Panc1 (cell line): ENCODE measurements at places on chromosomes 4 and X.
A peak's percentile ranks its signal among the peaks of the same experiment; 100 is the strongest.

DNA sequence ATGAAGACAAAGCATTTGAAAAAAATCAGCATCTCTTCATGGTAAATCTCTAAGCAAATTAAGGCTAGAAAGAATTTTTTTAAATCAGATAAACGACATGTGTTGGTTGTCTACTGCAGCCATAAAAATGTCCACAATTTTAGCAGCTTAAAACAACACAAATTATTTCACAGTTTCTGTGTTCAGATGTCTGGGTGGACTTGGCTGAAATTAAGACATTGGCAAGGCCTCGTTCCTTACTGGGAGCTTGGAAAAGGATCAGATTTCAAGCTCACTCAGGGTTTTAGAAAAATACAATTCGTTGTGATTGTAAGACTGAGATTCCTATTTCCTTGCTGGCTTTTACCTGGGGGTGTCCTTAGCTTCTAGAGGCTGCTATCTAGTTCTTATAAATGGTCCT is 1470.6 kb downstream of the PCDH19 start:
- DNase-seq, result no peak

- DNase-seq, result no peak
These were observed 127.2 kb downstream of the UBE2K start for GRCh38 chr4:39825090-39825489.

- DNase-seq, result no peak
These were observed 73.2 kb downstream of the JAKMIP1 start for GRCh38 chr4:6126971-6127745.

- no peak for DNase-seq
These were observed 4.4 kb upstream of the PRDX4 start for GRCh38 chrX:23662853-23663252.

- no peak for DNase-seq
These were observed 2466.9 kb downstream of the PCDH7 start for GRCh38 chr4:33187035-33187434.

- no peak for DNase-seq
These were observed 398.4 kb downstream of the PPP3CA start for GRCh38 chr4:100948911-100949310.

DNA sequence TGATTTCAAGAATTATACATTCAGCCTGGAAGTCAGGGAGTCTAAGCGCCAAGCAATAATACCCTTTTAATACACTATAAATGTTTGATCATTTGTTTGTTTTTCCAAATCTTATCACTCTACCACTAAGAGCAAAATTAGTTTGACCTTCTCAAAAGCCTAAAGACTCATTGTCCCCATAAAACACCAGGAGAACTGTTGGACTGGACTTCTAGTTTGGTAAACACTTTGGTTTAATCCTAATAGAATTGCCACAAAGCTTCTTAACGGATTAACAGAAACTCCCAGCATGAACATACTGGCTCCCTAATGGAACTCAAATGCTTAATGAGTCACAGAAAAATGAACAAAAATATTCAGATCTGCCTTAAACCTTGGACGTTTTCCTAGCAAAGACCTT is 34.9 kb downstream of the SYTL5 start:
- no peak for DNase-seq

- DNase-seq, result no peak
These were observed 114.7 kb downstream of the PRKX start for GRCh38 chrX:3598709-3599108.

DNA sequence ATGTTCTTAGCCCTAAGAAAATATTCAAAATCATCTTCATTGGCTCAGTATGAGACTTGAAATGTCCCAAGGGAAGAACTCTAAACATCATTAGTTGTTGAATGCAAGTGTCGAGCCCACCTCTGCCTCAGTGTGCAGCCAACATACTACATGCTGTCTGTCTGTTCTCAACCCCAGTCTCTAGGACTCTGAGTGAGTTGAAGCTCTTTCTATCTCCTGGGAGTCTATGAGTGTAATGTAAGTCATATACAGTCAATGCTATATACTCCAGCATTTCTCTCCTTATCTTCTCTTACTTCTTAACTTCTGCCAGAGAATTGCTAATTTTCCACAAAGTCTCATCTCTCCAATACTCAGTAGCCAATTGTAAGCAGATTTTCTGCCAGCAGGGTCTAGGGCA is 61.3 kb downstream of the SPATA18 start:
- DNase-seq, result no peak

DNA sequence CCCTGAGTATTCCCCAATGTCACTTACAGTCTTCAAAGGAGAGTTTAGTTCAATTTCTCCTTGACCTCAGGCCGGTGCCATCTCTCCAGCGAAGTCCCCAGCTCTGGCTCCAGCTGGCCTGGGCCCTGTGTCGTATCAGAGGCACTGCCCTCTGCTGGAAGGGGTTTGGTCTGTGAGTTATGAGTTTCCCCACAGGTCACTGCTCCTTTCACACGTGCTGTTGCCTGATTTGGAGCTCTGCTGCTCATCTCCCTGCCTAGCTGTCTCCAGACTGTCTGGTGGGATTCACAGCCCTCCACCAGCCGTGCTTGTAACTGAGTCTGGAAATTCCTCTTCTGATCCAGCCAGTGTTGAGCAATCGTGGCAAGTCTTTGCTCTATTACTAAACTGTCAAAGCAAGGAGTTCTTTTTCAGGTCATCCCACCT is at the start of gene RAP2C:
Gene RAP2C (minus strand): TSS at position 105 of the 426 bp plus-strand sequence. CDS start 2,179 bp downstream, outside the sequence.
- peak; percentile 71 for DNase-seq

GRCh38 chr4:115515366-115515765 is 401.9 kb upstream of the NDST4 start:
- no peak for DNase-seq

GRCh38 chr4:120659616-120660170 is 262.8 kb downstream of the PRDM5 start:
- no peak for DNase-seq

DNA sequence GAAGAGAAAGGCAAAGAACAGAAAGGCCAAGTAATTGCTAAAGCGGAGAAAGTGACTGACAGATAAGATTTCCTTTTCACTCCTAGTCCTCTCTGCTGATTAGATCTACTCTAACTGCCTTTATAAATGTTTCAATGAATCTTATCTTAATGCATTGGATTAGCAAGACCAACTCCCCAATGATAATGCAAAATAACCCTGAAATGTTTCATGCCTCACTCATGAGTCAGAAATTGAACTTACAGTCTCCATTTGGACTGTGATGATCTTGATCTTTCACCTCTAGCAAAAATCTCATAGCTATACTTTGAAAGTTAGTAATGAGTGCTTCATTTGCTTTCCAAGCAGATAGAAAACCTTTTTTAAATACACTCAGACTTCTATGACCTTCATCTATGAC is 26.5 kb downstream of the SLC10A7 start:
- DNase-seq, result no peak

- no peak for DNase-seq
These were observed 247 bp upstream of the PPA2 start for GRCh38 chr4:105474099-105474518.

GRCh38 chr4:80171656-80172055 is 25.6 kb upstream of the PRDM8 start:
- DNase-seq, result no peak

GRCh38 chrX:132071254-132071653 is 48.2 kb downstream of the STK26 start:
- no peak for DNase-seq

- DNase-seq, result no peak
These were observed 212.7 kb upstream of the TAPT1 start for GRCh38 chr4:16438986-16439385.

DNA sequence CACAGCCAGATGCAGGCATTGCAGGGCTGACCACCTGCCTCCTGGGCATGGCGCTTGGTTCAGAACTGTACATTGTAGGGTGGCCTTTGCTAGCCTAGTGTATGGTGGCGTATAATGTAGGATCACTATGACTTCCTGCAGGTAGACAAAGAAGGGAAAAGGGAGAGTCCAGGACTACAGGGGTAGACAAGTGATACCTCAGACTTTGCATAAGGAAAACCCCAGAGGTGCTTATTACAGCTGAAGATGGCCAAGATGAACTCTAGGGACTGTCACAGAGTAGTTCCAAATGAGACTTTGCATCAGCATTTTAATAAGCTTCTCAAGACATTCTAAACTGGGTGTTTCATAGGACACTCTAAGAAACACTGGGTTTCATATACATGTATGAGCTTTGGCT is 116.4 kb upstream of the PUDP start:
- no peak for DNase-seq

DNA sequence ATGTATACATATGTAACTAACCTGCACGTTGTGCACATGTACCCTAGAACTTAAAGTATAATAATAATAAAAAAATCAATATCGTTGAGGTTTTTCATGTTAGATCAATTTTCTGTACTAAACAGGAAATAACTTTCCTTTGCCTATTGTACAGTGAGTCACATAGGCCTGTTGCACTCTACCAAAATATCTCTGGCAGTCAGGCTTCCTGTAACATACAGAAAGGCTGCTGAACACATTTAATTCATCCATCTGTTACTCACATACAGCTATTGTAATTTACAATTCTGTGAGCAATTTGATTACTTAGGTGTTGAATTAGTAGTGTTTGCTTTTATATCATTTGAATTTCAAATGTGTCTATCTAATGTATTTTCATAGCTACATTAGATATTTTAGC is 427.8 kb downstream of the TMA16 start:
- DNase-seq, result no peak

- peak; percentile 51 for DNase-seq
These were observed 98.9 kb downstream of the HPGD start for GRCh38 chr4:174423257-174423944.

DNA sequence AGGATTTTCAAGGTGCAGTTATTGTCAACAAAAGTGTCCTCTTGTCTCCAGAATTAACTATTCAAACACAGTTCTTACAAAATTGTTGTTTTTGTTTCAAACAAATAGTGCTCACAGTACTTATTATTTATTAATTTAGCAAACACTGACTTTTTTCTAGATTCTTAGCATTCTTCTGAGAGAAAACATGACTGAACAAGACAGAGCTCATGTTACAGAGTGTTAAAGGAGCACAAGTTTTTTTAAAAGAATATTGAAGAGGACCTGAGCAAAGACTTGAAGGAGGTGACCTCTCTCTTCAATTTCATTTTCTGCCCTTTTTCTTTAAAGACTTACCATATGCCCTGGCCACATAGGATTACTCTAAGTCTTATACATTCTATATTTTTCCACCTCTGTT is 2220.3 kb upstream of the AGA start:
- DNase-seq, result no peak

DNA sequence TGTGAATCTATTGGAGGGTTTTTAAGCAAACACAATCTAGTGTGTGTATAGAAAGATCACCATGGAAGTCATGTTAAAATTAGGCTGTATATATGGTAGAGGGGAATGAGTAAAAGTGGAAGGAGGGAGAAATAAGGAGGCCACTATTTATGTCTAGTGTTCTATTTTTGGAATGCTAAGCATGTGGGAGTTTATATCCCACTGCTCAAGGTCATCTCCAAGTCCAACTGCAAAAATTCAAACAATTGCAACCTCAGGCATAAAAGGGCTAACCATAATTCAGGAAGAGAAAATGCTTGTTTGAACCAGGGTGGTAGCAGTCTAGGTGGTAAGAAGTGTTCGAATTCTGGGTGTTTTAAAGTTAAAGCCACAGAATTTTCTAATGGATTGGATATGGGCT is 39.2 kb downstream of the SERPINA7 start:
- no peak for DNase-seq
